ENCODE measurements at places on chromosomes 5 and 9. TPM values are rescaled to one million over a fixed set of nuclear protein-coding genes. Genes with fewer than 3 reads are reported as not detected.

The SLC25A25 gene
- 19.2 TPM for total RNA-seq

The AMBP gene
- total RNA-seq: not detected

The SPATA31C1 gene
- total RNA-seq: not detected

The HMHB1 gene
- not detected for total RNA-seq

The COL15A1 gene
- total RNA-seq: 49.9 TPM

The FBXL7 gene
- total RNA-seq: 5.3 TPM

The SH3GL2 gene
- not detected for total RNA-seq

The ZNF879 gene
- 2.8 TPM for total RNA-seq

The CEL gene
- total RNA-seq: 0.46 TPM

The PPP3R2 gene
- not detected for total RNA-seq

The PCDHGB4 gene
- 27.3 TPM for total RNA-seq

The GFI1B gene
- total RNA-seq: not detected

The NUTM2F gene
- total RNA-seq: not detected

The DCP2 gene
- 36.2 TPM for total RNA-seq

The PCDHB11 gene
- total RNA-seq: 0.30 TPM

The NIPSNAP3A gene
- 42.2 TPM for total RNA-seq

The DND1 gene
- 0.30 TPM for total RNA-seq

The COL5A1 gene
- 1,941 TPM for total RNA-seq
